ENCODE measurements at places on chromosomes 3 and 15. TPM values are rescaled to one million over a fixed set of nuclear protein-coding genes. Genes with fewer than 3 reads are reported as not detected.

ITIH4 gene
- total RNA-seq: 17.8 TPM

ARRDC4 gene
- total RNA-seq: 43.8 TPM

CISH gene
- 0.63 TPM for total RNA-seq

KLF15 gene
- 3.1 TPM for total RNA-seq

DUOX2 gene
- total RNA-seq: not detected

FAM81A gene
- total RNA-seq: 58.2 TPM

WNT7A gene
- total RNA-seq: 10.6 TPM

NR2E3 gene
- total RNA-seq: not detected

CLRN1 gene
- total RNA-seq: not detected

SLC28A2 gene
- total RNA-seq: not detected

PLCH1 gene
- total RNA-seq: 13.1 TPM

BMF gene
- total RNA-seq: 4.4 TPM

FBXO40 gene
- total RNA-seq: not detected

KY gene
- 0.94 TPM for total RNA-seq

INKA1 gene
- 13.5 TPM for total RNA-seq

MESP1 gene
- 2.2 TPM for total RNA-seq

SHQ1 gene
- total RNA-seq: 13.5 TPM

GNAT1 gene
- total RNA-seq: not detected

MYO9A gene
- total RNA-seq: 204 TPM

NMD3 gene
- total RNA-seq: 75.7 TPM

STARD5 gene
- total RNA-seq: 12.8 TPM

PAQR9 gene
- 1.6 TPM for total RNA-seq

PSTPIP1 gene
- not detected for total RNA-seq

KNG1 gene
- not detected for total RNA-seq

TRIM42 gene
- total RNA-seq: not detected

HHATL gene
- 1.3 TPM for total RNA-seq

ITIH1 gene
- not detected for total RNA-seq

SRGAP3 gene
- total RNA-seq: 209 TPM

THRB gene
- total RNA-seq: 47.0 TPM

IL12A gene
- 1.6 TPM for total RNA-seq

GCSAM gene
- not detected for total RNA-seq

HTR3E gene
- total RNA-seq: not detected

SMAD6 gene
- 2.5 TPM for total RNA-seq

KLHL40 gene
- not detected for total RNA-seq

PRRT3 gene
- total RNA-seq: 4.1 TPM

DGKG gene
- total RNA-seq: 10.6 TPM

UPK1B gene
- total RNA-seq: not detected

ELL3 gene
- 5.0 TPM for total RNA-seq

VEPH1 gene
- total RNA-seq: 15.7 TPM

KCNH8 gene
- total RNA-seq: 19.4 TPM

LTF gene
- total RNA-seq: 0.63 TPM

KCNMB3 gene
- total RNA-seq: 9.7 TPM

ZWILCH gene
- 33.8 TPM for total RNA-seq

DCBLD2 gene
- 45.4 TPM for total RNA-seq

All from parietal lobe (tissue), 2 donors.